ENCODE measurements at places on chromosomes 3 and 15.

GRCh38 chr3:187889601-187890404, 144.5 kb upstream of the BCL6 start:
- no peak for DNase-seq

DNA sequence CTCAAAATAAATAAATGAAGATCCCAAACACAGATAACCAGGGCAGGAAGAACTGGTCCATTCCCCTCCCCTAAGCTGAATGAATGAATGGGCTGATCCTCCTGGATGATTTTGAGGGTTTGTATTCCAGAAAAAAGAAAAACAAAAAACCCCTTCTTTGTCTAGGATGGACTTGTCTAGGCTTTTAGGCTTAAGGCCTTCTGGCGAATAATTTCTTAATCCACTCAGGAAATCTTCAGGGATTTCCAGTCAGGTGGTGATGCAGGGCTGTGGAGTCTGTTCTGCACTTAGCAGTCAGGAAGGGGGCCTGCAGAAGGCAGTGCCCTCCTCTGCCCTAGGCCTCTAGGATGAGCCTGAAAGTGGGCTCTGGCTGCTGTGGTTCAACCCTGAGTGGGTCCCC, 52.1 kb downstream of the BDH1 start:
- DNase-seq: no peak

DNA sequence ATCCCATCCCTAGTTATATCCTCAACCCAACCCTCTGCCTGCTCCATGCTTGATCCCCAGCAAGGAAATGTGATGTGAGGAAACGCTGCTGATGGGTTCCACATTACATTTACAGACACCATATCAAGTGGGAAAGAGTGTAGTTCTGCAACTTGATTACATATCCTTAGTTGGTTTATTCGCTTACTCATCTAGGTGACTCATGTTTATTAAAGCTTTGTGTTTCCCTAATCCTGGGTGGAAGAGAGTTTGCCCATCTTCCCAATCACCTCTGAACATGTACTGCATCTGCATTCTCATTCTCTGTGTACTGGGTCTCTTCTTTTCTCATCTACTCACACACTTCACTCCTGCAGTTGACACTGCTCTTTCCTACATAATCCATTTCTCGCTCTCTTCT, 91.7 kb upstream of the PDZRN3 start:
- DNase-seq: no peak

GRCh38 chr3:23114432-23114831, 88.7 kb upstream of the UBE2E2 start:
- no peak for DNase-seq

DNA sequence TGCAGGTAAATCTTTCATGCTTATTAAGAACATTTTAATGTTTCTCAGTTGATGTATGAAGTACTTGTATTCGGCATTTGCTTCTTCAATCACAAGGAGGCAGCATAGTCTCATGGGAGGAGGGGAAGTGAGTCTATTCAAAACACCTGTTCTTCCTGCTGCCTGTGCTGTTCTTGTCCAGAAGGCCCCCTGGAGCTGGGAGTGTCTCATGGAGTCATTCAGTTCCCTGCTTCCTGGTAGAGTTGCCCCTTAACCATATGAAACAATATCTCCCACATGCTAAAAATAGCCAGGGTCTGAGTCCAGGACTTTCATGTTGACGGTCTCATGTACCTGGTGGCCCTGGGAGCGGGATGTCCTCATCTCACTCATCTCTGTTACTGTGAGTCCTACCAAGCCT, 15.5 kb upstream of the PPP1R2 start:
- DNase-seq: peak; percentile 44

Measured in stimulated activated naive CD8-positive, alpha-beta T cell treated with anti-CD3 and anti-CD28 coated beads, Interleukin-15, amount 100 ng/mL, for 72 hours (primary cell).